ENCODE measurements at places on chromosomes 2 and 18. TPM values are rescaled to one million over a fixed set of nuclear protein-coding genes. Genes with fewer than 3 reads are reported as not detected.

GRCh38 chr2:234422273-234422732 is 74.6 kb downstream of the ARL4C start:
- DNase-seq = no peak

DNA sequence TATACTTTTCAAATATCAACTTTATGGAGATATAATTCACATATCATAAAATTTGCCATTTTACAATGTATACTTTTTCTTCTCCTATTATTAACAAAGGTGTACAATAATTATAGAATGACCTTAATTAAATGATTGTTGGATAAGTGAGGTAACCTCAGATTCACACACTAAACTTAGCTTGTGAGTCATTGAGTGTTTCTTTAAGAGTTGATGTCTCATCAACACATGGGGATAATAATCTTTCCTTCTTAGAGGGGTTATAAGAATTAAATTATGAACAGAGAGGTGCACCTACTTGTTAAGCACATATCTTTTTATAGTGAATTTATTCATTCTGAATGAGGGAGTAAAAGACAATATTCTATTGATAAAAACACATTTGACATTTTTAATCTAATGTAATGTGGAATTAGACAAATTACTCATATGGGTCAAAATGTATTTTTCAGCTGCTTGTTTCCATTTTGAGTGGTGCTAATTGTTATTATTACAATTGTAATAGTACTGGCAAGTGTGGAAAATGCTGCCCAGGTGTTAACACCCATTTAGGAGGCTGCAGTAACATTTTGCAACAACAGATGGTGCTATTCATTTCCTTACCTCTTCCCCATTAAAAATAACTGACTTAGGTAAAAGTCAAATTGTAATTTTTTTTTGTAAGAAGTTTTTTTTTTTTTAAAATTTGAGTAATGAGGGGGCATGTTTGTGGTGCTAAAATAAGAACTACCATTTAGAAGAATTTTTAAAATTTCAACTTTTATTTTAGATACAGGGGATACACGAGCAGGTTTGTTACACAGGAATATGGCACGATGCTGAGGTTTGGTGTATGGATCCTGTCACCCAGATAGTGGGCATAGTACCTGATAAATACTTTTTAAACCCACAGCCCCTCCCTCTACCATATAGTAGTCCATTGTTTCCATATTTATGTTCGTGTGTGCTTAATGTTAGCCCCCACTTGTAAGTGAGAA is 32.1 kb upstream of the DYNAP start:
- no peak for DNase-seq

GRCh38 chr2:232238108-232238507 is 140.4 kb upstream of the ALPP start:
- DNase-seq = no peak

- DNase-seq = no peak
Observed at GRCh38 chr2:174588463-174588862, 9.1 kb downstream of the WIPF1 start.

- no peak for DNase-seq
Observed at GRCh38 chr2:12560618-12561017, 156.1 kb upstream of the TRIB2 start.

- no peak for DNase-seq
Observed at GRCh38 chr2:66306483-66306882, 128.4 kb upstream of the MEIS1 start.

DNA sequence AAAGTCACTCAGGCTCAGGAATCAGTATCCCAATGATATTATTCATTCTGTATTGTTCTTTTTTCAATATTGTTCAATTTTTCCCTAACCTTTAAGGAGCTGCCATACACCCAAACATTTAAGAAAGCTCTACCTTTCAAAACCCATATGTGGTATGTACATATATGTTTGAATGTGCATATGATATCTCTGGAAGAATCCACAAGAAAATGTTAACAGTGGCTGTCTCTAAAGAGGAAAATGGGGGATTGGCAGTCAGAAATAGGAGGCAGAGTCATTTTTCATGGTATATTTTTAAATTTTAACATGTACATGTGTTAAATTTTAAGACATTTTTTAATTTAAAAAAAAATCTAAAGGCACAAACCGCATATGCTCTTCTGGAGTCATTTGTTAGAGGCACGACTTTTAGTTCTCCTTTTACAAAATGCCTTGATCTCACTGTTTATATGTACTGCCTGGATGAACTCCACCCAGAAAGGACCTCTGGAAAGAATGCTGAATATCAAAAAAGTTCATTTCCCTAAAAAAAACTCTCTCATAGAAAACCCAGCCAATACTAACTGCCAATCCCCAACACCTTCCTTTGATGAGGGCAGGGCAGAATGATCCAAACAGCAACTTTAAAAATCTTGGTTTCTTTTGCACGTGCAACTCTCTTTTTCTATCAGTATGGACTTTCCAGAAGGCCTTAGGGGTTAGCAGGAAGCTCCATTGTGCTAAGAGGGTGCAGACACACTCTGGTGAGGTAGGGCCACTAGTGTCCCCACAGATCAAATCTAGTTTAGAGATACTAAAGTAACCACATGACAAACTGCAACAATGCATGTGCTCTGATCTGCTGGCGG is 23.6 kb downstream of the KCTD1 start:
- no peak for DNase-seq

DNA sequence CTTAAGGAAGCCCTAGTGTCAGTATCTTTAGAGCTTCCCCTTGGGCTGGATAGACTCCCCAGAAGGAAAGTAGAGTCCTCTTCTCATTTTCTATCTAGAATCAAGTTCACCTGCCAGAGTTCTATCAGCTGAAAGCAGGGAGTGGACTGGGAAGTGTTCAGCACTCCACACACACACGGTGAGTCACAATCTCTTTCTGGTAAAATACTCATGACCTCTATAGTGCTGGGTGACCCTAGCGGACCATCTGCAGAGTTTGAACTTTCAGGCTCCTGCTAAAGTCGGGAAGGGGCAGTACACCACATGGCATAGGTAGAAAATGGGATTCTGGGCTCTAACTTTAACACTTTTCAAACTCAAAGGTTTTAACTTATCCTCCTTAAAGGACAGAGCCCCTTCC is 43.3 kb downstream of the SAP130 start:
- no peak for DNase-seq

DNA sequence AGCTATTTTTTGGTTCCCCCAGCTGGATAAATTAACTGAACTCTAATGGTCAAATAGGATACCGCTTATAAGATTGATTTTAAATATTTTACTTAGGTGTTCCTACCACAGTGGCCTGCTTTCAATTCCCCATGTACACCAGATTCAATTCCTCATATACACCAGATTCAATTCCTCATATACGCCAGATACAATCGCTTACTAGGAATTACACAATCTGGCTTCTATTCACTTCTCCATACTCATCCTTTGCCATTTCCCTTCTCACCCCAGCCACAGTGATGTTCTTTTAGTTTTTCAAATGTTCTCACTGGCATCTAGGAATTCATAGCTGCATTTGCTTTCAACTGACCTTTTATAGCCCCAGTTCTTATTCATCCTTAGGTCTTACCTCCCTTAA is 66.5 kb downstream of the SLC40A1 start:
- DNase-seq = no peak

The ZSWIM2 gene
- total RNA-seq = not detected

GRCh38 chr2:230430957-230431910 is 15.2 kb downstream of the SP100 start:
- no peak for DNase-seq

DNA sequence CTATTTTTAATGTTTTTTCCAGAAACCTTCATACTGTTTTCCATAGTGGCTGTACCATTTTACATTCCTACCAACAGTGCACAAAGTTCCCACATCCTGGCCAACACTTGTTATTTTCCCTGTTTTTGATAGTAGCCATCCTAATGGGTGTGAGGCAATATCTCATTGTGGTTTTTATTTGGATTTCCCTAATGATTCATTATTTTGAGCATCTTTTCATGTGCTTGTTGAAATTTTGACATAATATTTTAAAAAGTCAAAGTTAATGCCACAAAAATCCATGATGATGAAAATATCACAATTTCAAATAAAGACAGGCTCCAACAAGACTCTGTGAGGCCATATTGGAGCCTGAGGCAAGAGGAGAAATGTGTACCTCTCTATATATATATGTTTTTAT is 50.2 kb downstream of the VWA3B start:
- no peak for DNase-seq

The GNAL gene
- total RNA-seq = 13.1 TPM

DNA sequence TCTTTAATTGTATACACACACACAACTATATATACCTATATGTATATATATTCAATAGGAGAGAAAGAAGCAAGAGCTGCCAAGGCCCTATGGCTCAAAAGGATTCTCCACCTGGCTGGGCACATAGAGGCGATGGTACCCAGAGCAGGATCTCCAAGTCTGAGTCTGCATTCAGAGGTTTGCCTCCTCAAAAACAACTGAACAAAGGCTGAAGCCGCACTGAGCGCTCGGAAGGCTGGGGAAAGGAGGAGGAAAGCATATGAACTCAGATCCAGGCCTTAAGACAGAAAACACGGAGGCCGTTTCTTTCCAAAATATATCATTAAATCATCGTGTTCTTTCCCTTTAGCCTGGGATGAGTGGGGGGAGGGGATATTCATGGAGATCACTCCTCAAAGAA is 3.6 kb downstream of the HOXD12 start:
- no peak for DNase-seq

- no peak for DNase-seq
Observed at GRCh38 chr2:168835969-168836368, 33.5 kb downstream of the NOSTRIN start.

- no peak for DNase-seq
Observed at GRCh38 chr2:216236486-216236885, 127.3 kb downstream of the XRCC5 start.

The PSMA8 gene
- total RNA-seq = not detected

The MAL gene
- total RNA-seq = 0.87 TPM

Data from gastrocnemius medialis (tissue), 4 donors.